ENCODE measurements at places on chromosomes 7 and 10. TPM values are rescaled to one million over a fixed set of nuclear protein-coding genes. Genes with fewer than 3 reads are reported as not detected.
A peak's percentile ranks its signal among the peaks of the same experiment; 100 is the strongest.

DNA sequence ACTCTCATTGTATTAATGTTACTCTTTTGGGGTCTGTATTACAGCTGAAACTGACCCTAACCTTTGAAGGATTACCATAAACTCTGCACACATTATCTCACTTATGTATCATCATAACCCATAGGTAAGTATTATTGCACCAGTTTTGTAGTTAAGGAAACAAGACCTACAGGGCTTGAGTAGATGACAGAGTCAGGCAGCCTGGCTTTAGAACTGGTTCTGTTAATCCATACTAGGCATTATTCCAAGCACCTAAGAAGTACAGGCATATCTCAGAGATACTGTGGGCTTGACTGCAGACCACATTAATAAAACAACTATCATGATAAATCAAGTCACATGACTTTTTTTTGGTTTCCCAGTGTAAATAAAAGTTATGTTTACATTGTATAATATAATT, 17.1 kb upstream of the AKR1B1 start:
- no peak for DNase-seq

- DNase-seq: no peak
Observed at GRCh38 chr10:99660662-99661376, 1.5 kb downstream of the ENTPD7 start.

DNA sequence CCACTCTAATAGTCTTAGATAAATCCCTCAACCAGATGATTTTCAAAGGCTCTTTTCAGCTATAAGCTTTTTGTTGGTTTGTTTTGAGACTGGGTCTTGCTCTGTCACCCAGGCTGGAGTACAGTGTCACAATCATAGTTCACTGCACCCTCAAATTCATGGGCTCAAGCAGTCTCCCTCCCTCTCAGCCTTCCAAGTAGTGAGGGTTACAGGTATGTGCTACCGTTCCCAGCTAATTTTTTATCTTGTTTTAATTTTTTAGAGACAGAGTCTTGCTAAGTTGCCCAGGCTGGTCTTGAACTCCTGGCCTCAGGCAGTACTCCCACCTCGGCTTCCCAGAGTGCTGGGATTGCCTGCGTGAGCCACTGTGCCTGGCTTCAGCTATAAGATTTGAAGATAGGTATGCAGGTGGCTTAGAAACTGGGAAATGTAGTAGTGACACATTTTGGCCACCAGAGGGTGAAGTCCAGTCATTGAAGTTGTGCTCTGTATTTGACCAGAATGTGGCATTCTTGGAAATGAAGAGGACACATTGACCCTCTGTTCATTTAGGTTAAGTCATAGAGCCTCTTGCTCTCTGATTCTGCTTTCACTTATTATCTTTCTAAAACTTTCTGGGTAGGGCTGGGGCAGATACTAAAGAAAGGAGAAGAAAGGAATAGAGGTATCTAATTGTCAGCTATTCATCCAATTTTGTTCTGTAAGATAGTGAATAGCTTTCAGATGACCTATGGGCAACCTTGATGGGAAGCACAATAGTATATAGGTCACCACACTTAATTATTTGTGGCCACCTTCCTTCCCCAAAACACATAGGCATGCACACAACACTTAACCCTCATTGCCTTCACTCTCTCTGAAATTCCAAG, 36.0 kb downstream of the R3HCC1L start:
- DNase-seq: peak; percentile 56

DNA sequence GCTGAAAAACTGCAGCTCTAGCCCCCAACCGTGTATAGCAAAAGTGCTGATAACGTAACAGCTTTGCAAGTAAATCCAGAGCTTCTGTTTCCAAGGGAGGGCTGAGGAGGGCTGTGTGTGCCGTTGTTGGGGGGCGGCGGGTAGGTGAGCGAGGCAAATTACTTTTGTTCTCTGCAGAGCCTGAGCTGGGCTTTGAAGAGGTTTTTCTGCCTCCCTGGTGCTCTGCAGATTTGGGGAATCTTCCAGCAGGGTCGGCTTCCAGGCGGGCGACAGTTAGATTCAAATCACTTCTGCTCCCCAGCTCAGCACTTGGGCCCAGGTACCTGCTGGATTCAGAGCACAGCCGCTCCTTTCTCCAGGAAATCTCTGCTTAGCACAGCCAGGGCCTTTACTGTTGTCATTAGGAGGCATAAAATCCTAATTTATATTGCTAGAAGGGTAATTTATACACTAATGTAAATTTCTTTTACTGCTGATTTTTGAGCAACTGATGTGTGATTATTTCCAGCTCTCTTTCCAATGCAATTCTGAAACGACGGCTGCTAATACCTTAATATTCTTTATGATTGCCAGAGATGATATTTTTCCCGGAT, 442.4 kb downstream of the TYW1 start:
- no peak for DNase-seq

SPAM1 gene
- not detected for polyA plus RNA-seq

- DNase-seq: no peak
Observed at GRCh38 chr10:73900064-73900463, 10.9 kb upstream of the PLAU start.

DNA sequence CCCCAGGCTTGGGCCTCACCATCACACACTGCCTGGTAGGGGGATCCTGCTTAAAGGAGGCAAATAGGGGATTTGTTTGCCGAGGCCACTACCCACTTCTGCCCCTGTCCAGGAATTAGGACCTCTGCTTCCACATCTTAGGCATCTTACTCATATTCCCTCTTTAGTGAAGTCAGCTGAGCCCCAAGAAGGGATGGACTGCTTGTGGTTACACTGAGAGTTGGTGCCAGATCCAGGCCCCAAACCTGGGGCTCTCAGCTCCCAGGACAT, 1.6 kb upstream of the GPRIN2 start:
- DNase-seq: peak; percentile 28

OR2A5 gene
- polyA plus RNA-seq: not detected

GRCh38 chr10:51707821-51708424, 8.5 kb upstream of the CSTF2T start:
- no peak for DNase-seq

DNA sequence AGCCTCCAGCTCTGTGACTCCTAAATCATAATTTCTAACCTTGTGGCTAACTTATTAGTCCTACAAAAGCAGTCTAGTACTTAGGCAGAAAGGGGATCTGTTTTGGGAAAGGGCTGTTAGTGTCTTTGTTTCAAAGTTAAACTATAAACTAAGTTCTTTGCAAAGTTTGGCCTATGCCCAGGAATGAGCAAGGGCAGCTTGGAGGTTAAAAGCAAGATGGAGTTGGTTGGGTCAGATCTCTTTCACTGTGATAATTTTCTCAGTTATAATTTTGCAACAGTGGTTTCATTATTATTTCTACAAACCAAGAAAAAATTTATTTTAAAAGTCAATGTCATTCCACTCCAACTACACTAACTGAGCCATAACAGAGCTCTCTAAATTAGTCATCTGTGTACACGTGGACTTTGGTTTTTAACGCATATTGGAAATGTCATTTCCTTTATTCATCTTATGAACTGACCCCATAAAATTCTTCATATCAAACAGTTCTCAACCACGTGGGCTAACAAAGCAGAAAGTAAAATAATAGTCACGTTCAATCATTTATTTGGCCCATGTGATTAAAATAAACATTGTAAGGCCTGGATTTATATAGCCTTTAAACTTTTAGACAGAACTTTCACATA, 143.2 kb upstream of the C7orf33 start:
- no peak for DNase-seq

GRCh38 chr10:43197834-43198681, 59.8 kb downstream of the CSGALNACT2 start:
- peak; percentile 65 for DNase-seq

- DNase-seq: no peak
Observed at GRCh38 chr10:122997864-122998263, 10.7 kb downstream of the IKZF5 start.

VPS37D gene
- polyA plus RNA-seq: 1.2 TPM

DNA sequence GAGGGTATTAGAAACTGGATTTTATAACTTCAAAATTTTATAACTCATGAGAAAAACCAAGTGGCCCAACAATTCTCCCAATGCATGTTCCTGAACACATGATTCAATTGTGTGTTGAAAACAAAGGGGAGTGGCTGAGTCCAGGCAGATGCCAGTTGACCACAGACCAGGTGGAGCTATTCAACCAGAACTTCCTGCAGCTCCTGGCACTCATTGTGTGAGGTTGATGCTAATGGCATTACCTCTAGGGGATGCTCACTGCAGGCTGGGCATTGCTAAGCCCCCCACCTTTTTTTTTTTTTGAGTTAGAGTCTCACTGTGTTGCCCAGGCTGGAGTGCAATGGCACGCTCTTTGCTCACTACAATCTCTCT, 20.3 kb downstream of the MYOF start:
- peak; percentile 71 for DNase-seq

LRRD1 gene
- not detected for polyA plus RNA-seq

DNA sequence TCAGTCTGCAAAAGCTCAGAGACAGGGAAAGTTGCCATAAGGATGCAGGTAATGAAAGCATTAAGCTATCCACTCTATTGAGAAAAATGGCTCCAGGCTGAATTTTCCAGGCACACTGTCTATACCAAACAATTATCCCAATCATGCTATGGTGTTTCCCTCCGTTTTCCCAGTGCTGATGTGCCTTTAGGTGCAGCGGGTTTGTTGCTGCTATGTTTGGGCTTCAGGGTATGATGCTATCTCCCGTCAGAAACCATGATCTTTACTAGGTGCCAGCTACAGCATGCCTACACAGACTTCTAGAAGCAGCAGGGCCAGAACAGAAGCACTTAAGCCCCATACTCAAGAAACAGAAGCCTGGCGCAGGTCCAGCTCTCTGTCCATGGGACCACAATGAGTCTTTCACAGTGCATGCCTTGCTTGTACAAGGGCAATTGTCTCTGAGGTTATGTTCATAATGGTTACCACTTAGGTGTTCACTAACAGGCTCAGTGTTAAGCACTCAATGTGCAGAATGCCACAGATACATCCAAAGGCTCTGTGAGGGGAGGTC, 19.4 kb downstream of the STEAP1B start:
- DNase-seq: no peak

GRCh38 chr10:32150532-32151101, 94.4 kb upstream of the KIF5B start:
- no peak for DNase-seq

Data from GM23248 (cell line).